Activated T-helper 1 cell treated with anti-CD3 and anti-CD28 coated beads, Interleukin-2, amount 50 U/mL, for 16 hours (primary cell): ENCODE measurements at places on chromosomes 6 and 20.

- no peak for DNase-seq
Observed at GRCh38 chr6:33777398-33778388, 11.2 kb downstream of the LEMD2 start.

DNA sequence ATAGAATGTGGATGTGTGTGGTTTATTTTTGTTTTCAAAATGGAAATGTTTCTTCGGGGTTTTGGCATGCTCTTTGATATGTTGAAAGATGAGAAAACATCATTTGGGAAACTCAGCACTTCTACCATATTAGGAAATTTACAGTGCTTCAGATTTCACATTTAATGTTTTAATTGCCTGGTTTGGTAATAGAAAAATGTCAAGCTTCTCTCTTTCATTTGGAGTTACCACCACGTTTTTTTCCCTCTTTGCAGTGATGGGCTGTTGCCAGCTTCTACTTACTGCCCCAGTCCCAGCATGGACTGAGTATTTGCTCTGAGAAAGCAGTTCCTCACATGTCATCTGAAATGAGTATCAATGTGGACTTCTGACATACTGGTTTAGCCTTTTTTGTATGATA lies 267.7 kb downstream of the PRL start:
- no peak for DNase-seq

- DNase-seq: peak; percentile 20
Observed at GRCh38 chr20:32582659-32583580, 2.2 kb downstream of the NOL4L start.

- no peak for DNase-seq
Observed at GRCh38 chr20:43563429-43563828, 4.6 kb downstream of the SGK2 start.

DNA sequence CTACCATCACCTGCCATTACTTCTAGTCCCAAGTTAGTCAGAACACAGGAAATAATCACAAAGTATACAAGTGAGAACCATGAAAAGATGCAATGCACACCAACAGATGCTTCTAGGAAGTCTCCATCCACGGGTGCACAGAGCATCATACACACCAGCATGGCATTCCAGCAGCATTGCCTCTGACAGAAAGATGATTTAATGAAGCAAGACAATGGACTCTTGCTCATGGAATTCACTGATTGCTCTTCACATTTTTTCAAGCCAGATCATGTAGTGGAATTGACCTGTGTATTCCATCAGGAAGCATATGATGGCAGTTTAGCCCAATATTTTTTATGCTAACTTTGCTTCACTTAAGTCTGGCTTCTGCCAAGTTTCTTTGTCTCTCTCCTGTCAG lies 406.3 kb upstream of the RGS17 start:
- no peak for DNase-seq

GRCh38 chr6:165877773-165878172 lies 214.7 kb upstream of the PDE10A start:
- DNase-seq: no peak

GRCh38 chr6:156982168-156982567 lies 205.0 kb downstream of the ARID1B start:
- no peak for DNase-seq

- no peak for DNase-seq
Observed at GRCh38 chr6:8054276-8054675, 9.9 kb downstream of the BLOC1S5 start.

DNA sequence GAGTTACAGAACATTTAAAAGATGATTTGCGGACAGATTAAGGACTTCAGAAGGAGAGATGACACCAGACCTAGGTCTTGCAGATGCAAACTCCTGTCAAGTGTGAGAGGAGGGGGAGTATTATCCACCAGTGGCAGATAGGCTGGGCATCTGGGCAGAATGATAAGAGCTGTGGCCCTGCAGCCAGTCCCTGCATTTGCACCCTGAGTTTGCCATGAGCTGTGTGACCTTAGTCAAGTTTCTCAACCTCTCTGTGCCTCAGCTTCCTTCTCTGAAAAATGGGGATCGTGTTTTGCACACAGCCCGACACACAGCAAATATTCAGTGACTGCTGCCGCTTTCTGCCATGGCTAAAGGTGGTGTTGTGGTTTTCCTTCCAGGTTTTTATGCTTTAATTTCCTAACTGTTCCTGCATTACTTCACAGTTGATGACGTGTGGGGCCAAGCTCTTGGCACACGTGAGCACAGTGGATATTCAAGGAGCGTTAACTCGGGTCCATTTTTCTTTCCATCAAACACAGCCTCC lies 516.2 kb downstream of the CDH26 start:
- DNase-seq: no peak
